ENCODE measurements at places on chromosomes 7 and 10.

DNA sequence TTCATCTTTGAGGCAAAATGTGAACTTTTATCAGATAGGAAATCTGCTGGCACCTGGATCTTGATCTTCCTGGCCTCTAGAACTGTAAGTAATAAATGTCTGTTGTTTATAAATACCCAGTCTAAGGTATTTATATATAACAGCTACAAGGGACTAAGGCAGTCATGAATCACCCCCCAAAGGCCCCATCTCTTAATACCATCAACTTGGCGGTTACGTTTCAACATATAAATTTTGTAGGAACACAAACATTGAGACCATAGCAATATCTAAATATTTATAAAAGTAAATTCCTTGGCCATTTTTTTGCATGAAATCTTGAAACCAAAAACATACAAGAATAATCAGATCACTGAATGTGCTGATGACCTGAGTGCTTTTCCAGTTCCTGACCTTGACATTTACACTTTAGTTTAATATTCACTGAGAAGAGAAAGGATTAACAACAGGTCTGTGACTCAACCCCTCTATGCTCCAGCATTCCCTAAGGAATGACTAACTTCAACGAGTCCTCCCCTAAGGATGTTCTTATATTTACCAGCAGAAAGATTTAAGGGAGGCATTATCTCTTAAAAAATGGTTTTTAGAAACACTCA lies 1438.5 kb upstream of the CELF2 start:
- DNase-seq: no peak

- DNase-seq: no peak
Observed at GRCh38 chr10:44056967-44057805, 327.7 kb downstream of the CXCL12 start.

GRCh38 chr7:84336303-84336702 lies 141.7 kb upstream of the SEMA3A start:
- no peak for DNase-seq

DNA sequence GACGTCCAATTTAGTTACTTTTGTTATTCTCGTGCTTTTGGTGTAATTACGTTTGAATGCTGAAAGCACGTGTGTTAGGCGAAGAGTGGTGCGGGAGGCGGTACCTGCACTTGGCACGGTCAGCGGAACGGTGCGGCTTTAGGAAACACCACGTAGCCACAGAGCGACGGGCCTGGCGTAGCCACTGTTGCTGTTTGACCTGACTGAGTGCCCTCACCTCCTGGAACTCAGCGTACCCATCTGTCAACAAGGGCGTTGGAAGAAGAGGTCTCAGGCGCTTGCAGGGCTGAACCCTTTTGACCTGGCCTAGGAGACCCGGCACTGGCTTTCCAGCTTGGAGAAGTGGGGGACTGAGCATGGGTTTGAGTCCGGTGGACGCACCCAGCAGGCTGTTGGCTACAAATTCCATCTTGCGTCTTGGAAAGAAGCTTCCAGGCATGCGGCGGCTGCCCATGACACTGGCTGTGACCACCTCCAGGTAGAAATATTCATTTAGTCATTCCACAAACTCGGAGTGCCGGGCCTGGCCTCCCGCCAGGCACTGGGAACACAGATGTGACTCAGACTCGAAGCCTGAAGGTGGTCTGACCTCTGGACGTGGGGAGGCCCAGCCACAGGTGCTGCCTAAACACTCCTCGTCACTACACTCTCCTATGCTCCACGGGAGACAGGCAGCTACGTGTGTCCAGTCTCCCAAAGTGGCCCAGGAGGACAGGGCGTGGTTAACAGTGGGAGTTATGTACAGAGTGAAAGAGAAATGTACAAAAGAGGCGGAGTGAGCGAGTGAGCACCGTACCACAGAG lies 22.2 kb downstream of the FAM20C start:
- no peak for DNase-seq

DNA sequence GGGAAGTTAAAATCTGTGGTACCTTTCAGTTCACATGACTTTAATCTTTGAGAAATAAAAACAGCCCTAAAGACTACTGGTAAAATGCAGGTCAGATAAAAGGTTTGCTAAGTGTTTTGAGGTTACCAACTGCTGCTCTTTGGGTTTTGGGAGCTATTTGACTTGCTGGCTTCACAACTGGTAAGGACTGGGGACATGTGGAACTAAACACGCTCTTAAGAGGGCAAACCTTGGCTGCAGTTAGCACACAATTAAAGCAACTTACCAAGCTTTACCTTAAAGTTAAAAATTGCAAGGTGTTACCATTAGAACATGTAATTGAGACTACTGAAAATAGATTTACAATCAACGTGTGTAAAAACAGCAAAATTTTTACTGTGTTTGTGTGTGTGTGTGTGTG lies 220.2 kb downstream of the PHF14 start:
- DNase-seq: no peak

DNA sequence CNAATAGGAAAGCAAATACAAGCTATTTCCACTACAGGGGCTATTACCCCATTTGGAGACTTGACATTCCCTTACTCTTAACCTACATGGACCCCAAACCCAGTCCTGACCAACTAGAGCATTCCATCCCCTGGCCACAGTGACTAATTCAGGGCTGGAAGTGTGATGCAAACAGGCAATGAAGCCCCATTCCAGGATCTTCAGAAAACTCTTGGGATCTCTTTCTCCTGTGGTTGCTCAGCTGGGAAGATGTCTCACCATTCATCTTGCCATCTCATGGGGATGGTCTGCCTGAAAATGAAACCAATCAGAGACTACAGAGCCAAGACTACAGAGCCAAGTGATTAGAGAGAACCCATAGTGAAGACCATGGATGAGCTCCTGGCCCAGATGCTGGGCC lies 206.2 kb downstream of the ZNF365 start:
- no peak for DNase-seq

DNA sequence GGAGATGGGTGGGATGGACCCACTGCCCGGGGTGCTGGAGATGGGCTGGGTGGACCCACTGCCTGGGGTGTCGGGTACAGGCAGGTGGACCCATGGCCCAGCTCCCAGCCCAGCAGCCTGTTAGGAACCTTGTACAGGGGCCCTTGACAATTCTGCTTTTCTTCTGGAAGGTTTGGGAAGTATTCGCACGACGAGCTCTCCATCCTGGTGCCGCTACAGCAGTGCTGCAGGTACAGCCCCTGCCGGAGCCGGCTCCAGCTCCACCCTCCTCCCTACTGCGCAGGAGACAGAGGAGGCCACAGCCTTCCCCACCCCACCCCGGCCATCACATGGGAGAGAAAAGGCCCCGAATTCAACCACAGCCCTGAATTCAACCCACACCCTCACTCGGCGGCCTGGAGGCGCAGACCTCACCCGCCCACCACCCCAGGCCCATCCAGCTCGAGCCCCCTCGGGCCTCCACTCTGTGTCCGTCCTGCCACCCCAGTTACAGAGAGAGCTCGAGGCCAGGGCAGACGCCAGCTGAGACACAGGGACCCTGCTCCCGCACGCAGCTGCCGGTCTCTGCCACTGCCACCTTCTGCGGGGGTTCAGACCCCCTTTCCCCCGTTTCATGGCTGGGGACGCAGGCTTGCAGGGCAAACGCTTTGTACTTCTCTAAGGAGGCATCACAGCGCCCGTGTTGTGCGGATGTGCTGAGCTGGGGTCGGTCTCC lies 31.3 kb upstream of the FOXL3 start:
- DNase-seq: no peak

Data from stimulated activated CD8-positive, alpha-beta memory T cell treated with anti-CD3 and anti-CD28 coated beads, Interleukin-7, amount 100 ng/mL, for 1 hour (primary cell).